ENCODE measurements at places on chromosomes 1 and 21. TPM values are rescaled to one million over a fixed set of nuclear protein-coding genes. Genes with fewer than 3 reads are reported as not detected.

APP gene
- 210 TPM for total RNA-seq

CDK18 gene
- 1.6 TPM for total RNA-seq

HEYL gene
- total RNA-seq: 7.7 TPM

DNASE2B gene
- total RNA-seq: 1.3 TPM

NBPF10 gene
- 5.3 TPM for total RNA-seq

PROK1 gene
- total RNA-seq: not detected

KCNA2 gene
- 2.0 TPM for total RNA-seq

CYP4X1 gene
- 37.7 TPM for total RNA-seq

NPHS2 gene
- not detected for total RNA-seq

All from subcutaneous adipose tissue (tissue), 4 donors.